ENCODE measurements at places on chromosomes 1 and 21.

DNA sequence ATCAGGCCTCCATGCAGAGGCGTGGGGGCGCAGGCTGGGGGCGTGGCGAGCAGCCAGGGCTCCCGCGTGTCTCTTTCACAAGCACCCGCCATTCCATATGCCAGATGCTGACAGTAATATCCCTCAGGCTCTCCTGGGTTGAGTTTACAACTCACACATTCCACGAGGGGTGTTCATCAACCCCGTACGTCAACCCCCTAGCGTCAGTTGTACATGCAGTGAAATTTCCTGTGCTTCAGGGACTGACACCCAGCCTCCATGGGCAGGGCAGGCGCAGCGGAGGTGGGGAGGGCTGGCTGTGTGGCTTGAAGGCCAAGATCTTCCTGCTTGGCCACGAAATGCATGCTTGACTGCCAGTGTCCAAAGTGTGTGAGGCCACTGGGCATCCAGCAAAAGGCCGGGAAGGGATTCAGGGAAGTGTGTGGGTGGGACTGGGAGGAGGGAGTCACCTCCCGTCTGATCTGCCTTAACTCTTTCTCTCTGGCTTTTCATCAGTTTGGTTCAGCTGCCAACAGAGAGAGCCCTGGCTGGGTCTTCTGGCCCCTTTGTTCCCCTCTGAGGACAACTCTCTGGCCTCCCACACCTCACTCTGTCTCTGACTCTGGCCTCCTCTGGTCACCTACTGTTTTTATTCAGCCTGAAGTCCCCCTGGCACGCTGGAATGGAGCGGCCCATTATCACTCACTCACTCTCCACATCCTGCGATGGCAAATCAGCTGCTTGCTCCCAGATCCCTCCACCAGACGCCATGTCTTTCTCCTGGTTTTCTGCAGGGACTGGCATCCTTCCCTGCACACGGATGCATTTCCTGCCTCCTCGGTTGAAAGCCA lies 33.8 kb downstream of the CLIC6 start:
- no peak for DNase-seq

DNA sequence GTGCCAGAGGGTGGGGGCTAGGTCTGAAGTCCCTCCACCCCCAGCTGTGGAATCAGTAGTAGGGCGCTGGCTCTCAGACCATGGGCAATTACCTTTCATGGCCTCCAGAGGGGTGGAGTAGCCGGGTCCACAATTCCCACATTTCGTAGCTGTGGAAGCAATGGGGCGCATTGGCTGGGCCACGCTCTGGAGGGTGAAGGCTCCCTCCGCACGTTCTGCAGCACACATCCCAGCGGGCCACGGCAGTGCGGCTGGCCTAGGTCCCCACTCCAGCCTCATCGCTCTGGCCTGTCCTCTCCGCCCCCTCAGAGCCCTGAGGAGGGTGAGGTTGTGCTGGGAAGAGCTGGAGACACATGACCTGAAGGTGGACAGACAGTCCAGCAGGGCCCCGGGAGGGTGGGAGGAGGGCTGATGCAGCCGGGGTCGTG lies 2.9 kb downstream of the SELENBP1 start:
- DNase-seq: no peak

DNA sequence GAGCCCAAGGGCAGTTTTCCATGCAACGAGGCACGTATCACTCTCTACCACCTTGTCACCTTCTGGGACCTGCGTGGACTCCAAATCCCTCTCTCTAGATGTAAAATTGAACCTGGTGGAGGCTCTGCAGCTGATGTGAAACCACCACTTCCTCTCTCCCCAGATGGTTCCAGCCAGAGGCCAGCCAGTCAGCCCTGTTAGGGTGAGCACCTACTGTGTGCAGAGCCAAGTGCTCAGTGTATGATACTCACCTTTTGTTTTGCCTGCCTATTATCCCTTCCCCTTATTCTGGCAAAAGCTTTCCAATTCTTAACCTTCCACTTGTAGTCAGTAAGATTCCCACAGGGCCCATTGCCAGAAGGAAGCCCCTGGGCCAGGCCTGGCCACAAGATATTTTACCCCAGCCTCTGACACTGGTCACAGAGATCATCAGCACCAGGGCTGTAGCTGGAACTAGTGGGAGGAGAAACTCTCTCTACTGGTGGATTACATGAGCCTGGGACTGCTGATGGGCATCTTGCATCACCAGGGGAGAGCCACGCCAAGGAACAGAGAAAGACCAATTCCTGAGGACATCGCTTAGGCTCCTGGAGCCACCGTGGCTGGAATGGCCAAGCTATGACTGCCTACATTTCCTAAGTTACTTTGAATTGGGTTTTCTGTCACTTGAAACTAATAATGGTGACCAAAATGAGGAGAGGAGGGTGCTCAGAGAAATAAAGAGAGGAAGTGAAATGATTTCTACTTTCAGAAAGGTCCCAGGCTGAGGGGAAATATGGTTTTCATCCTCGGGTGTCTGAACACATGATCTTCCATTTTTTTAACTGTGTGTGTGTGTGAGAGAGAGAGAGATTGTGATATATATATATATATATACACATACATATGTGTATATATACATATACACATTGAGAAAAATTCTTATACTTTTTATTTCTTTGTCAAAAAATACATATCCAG lies 26.6 kb upstream of the RD3 start:
- DNase-seq: peak; percentile 60

DNA sequence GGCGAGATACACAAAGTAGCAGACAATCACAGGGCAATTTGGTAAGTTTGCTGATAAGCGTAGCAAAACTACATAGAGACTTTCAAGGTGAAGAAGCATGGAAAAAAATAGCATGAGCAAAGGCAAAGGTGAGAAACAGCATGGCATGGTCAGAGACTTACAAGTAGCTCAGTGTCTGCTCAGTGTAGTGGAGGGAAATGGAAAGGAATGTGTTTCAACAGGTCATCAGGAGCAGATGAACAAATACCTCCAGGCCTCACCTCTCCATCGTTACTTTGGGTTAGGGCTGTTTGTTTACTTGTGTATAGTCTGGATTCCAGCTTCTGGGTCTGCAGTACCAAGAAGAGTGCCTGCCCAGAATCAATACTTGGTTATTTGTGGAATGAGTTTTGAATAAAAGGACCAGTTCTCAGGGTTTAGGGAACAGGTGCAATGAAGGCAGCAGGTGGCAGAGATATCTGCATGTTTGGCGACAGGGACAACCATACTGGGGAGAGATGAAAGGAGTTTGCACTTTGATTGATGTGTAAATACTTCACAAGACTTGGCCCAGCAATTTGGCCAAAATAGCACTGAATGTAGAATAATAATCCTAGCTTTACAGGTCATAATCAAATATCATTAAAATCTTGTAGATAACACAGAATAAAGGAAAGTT lies 97.0 kb upstream of the FGGY start:
- no peak for DNase-seq

GRCh38 chr1:218633238-218633988 lies 288.3 kb downstream of the TGFB2 start:
- no peak for DNase-seq

DNA sequence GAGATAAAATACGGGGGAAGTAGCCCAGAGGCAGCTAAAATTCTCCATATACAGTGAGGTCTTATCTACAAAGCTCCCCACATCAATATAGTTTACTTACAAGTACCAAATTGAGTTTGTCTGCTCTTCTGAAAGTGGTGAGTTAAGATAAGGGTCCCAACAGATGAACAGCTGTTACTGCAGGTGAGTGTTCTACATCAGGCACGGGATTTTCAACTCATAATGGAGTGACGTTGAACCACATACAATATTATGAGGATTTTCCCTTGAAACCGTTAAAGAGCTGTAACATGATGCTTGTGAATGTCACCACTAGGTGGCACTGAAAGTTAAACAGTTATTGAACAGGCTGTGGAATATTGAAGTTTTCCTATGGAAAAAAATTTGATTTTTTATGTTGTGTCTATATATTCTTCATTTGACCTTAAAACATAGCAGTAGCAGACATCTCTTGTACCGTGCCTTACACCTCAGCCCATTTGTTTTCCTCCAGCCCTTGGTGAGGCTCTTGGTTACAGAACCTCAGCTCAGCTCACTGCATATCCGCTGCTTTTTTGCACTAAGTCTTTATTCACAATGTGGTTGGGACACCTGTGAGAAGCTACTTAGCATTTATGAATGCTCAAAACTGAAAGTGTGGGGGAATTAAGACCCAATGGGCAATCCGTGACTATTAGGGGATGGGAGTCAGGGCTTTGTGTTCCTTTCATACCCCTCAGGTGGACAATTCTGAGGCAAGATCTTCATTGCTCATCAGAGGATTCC lies 23.2 kb downstream of the CD1D start:
- DNase-seq: peak; percentile 51

GRCh38 chr21:45032977-45033710 lies 41.2 kb upstream of the ADARB1 start:
- DNase-seq: peak; percentile 35

DNA sequence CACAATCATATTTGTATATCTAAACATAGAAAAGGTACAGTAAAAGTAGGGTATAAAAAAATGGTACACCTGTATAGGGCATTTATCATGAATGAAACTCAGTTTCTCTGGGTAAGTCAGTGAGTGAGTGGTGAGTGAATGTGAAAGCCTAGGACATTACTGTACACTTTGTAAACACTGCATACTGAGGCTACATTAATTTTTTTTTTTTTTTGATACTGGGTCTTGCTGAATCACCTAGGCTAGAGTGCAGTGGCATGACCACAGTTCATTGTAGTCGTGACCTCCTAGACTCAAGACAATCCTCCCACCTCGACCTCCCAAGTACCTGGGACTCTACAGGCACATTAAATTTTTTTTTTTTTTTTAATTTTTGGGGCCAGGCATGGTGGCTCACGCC lies 27.8 kb downstream of the FBXO28 start:
- no peak for DNase-seq

Data from MV-4-11 (cell line).